ENCODE measurements at places on chromosomes 4 and X.

DNA sequence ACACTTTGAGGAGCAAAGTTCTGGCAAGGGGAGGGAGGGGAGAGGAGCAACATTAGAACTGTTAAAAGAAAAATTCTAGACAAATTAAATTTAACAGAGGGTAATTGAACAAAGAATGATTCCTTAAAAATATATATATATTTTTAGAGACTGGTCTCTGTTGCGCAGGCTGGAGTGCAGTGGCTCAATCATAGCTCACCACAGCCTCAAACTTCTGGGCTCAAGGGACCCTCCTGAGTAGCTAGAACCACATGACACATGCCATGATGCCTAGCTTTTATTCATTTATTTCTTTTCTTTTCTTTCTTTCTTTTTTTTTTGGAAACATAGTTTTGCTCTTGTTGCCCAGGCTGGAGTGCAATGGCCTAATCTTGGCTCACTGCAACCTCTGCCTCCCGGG is 19.1 kb upstream of the SPINK2 start:
- DNase-seq = no peak

DNA sequence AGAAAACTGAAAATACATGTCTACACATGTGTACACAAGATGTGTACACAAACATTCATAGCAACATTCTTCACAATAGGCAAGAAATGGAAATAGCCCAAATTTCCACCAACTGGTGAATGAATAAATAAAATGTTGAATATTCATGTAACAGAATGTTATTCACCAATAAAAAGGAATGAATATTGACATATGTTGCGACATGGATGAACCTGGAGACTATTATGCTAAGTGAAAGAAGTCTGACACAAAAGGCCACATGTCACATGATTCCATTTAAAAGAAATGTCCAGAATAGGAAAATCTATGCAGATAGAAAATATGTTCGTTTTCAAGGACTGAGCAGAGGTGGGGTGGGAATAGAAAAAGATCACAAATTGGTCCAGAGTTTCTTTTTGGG is 34.6 kb upstream of the LNX1 start:
- DNase-seq = no peak

DNA sequence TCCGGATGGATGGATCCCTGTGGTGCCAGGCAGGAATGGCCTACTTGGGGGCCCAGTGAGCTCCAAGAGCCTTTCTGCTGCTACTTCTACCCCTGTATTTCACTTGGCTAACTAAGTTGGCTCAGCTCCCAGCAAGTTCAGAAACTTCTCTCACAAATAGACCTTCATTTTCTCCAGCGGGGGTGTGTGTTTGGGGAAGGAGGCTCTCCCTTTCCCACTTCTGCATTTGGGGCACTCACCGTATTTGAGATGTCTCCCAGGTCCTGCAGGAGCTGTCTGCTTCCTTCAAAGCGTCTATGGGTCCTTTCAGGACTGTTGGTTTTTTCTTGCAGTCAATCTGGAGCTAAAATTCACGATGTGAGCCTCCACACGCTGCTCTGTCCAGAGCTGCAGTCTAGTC is 197.7 kb downstream of the SPANXN3 start:
- no peak for DNase-seq

GRCh38 chrX:103170216-103170615 is 44.7 kb upstream of the BEX4 start:
- no peak for DNase-seq

GRCh38 chr4:69894186-69894585 is 34.2 kb upstream of the SULT1E1 start:
- no peak for DNase-seq

- DNase-seq = no peak
Observed at GRCh38 chr4:38411981-38412536, 251.9 kb upstream of the KLF3 start.

DNA sequence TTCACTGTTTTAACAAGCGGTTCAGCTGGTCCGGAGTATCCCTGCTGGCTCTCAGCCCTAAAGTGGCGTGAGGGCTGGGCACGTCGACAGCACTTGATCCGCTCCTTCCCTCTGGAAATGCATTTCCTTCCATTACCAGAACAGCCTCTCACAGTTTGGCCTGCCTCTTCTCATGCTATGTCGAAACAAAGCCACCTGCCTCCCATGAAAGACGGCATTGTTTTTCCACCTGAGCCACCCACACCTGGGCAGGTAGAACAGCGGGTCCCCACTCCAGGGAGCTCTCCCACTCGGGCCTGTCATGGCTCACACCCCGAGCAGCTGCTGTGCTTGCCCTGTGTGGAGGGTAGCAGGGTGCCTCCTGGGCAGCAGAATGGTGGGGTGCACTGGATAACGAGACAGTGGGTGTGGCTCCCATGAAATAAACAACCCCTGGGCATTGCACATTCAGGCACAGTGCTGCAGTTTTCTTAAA is 86.2 kb downstream of the FHDC1 start:
- no peak for DNase-seq

DNA sequence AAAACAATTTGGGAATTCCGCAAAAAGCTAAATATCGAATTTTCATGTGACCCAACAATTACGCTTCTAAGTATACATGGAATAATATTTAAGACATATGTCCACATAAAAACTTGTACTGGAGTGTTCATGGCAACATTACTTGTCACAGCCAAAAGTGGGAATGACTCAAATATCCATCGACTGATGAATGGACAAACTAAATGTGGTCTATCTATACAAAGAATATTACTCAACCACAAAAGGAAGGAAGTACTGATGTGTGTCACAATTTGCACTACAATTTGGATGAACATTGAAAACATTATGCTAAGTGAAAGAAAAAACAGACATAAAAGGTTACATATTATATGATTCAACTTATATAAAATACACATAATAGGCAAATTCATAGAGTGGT is 71.9 kb downstream of the AFF2 start:
- no peak for DNase-seq

GRCh38 chr4:73709451-73710033 is 30.8 kb upstream of the CXCL8 start:
- DNase-seq = no peak

DNA sequence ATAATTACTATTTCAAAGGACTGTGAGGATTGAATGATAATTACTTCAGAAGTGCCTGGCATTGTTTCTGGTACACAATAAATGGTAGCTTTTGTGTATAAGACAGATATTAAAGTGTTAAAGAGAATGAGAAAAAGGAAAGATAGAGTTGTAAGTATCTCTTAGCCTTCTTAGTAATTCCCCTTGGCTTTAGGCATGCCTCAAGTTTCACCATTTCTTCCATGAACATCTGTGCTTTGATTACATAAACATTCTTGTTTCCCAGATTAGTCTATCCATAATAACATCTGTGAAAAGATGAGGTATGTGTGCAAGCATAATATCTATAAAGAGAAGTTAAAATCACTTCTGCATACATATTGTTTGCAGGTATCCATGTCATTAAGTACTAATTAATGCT is 230.9 kb upstream of the TEX13A start:
- DNase-seq = no peak

GRCh38 chr4:7095611-7096155 is 27.8 kb upstream of the GRPEL1 start:
- no peak for DNase-seq

DNA sequence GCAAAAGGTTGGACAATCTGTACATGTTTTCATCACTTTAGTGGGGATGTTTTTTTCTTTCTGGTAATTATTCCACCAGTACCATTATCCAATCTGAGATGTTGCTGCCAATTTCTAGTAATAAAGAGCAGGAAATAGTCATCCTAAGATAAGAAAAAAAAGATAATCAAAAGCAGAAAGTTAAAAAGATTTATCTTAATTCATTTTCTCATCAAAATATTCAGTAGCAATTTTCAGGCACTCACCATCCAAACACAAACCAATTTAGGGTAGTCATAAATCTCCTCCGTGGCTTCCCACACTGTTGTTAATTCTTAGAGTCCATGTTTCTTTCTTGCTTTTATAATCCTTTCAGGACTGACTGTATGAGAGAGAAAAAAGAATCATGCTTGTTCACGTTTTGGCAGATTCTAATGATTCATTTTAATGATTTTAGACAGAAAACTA is 263.7 kb upstream of the UGT8 start:
- DNase-seq = no peak

DNA sequence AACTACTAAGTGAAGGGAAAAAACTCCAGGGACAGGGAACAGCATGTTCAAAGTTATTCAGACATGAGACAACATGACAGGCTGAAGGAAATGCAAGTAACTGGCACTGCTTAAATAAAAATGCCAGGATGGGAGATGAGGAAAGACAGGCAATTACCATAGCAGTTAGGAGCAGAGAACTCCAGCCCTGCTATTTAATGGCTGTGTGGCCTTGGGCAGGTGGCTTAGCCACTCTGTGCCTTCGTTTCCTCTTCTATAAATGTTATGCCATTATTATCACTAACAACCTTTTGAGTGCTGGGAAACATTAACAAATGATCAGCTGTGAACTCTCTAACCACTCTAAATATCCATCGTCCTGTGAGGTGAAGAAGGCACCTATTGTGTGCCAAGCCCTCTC is 32.7 kb downstream of the PROM1 start:
- DNase-seq = no peak

DNA sequence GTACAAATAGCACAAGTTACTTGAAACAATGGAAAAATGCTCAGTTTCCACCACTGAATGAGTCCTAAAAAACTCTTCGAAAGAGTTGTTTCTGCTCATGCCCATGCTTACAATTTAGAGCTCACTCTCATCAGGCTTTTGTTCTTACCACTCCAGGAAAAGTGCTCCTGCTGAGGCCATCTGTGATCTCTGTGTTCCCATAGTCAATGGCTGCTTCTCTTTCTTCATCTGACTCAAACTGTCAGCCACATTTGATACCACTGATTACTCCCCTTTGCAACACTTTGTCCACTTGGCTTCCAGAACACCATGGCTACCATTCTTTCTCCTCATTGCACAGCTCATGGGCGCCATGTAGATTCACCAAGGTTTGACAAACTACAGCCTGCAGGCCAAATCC is 80.0 kb upstream of the SLC34A2 start:
- DNase-seq = no peak

DNA sequence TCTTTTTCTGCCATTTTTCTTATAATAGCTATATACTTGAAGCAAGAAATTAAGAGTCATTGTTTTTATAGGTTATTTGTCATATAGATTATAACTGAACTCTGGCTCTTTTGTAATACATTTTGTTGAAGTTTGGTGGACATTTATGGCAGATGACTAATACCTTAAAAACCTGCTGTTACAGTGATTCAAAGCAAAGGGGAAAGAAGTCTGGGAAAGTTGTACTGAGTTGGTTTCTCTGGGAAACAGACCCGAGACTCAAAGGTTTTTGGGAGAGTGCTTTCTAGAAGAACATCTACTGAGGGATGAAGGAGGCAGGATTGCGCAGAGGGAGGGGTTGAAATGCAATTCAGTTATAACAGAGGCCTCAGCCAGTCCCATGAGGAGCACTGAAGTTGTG is 35.9 kb downstream of the NAP1L5 start:
- no peak for DNase-seq

DNA sequence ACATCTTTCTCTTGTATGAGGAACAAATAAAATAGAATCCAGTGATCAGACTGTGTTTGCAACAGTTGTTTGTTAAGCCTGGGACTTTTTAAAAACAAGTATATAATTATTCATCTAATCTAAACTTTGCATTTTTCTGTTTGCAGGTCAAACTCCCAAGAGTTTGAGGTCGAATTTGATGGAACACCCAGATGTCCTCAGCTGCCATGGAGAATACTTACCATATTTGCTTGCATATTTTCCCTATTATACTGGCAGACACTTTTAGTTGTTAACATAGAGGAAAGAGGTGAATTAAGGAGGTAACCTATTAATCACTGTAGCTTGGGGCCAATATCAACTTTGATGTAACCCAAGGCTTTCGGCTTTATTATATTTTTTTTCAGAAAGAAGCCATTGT is 401.5 kb upstream of the DIPK2B start:
- DNase-seq = no peak

DNA sequence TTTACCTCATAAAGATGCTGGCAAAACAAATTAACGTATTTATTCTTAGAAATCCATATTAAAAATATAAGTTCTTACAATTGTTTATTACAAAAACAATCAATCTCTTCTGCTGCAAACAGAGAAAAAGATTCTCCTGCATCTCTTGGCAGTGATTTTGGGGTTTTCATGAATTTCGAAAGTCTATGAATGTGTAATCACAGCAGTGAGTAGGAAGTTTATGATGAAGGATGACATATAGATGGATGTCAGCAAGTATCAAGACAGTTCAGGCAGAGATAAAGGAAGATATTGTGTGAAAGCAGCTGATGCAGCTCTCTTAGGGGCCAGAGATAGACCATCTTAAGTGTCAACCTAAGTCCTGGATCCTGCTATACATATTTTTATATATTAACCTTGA is 196.9 kb upstream of the BANK1 start:
- DNase-seq = no peak

DNA sequence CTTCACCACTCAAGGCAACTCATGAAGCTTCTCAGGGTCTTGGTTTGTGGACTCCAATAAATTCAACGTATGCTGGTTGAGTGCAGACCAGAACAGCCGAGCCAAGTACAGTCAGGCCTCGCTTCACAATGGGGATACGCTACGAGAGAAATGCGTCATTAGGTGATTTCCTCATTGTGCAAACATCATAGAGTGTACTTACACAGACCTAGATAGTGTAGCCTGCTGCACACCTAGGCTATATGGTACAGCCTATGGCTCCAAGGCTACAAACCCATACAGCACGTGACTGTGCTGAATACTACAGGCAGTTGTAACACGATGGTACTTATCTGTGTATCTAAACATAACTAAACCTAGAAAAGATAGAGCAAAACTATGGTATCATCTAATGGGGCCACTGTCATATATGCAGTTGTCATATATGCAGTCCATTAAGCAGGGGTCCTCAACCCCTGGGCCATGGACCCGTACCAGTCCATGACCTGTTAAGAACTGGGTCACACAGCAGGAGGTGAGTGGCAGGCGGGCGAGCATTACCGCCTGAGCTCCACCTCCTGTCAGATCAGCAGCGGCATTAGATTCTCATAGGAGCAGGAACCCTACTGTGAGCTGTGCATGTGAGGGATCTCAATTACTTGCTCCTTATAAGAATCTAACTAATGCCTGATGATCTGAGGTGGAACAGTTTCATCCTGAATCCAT is 31.5 kb downstream of the RTL5 start:
- no peak for DNase-seq

DNA sequence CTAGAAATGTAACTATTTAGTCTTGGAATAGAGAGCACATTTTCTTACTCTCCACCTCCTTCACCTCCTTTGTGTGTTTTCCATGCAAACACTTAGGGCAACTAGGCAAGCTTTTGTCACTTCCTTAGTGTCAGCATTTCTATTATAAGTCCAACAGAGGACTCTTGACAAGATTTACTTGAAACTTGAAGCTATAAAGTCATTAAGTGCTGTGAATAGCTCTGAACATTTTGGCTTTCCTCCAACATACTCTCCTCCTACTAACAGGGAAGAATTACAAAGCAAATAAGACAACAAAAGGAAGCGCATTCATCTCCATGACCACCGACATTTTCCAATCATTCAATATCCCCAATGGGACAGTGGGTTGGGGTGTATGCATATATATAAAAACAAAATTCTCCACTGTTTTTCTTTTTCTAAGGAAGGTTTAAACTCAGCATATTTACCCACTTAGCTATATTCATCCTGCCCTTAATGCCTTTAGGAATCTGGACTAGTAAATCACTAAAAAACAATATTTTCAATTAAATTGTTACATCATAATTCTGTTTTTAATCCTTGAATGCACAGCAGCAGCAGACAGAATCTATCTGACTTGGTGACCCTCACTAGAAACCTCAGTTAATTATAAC is 264.6 kb downstream of the SNCA start:
- no peak for DNase-seq

GRCh38 chr4:1075225-1075624 is 38.1 kb downstream of the RNF212 start:
- no peak for DNase-seq
